ENCODE measurements at places on chromosomes 1 and 21.

DNA sequence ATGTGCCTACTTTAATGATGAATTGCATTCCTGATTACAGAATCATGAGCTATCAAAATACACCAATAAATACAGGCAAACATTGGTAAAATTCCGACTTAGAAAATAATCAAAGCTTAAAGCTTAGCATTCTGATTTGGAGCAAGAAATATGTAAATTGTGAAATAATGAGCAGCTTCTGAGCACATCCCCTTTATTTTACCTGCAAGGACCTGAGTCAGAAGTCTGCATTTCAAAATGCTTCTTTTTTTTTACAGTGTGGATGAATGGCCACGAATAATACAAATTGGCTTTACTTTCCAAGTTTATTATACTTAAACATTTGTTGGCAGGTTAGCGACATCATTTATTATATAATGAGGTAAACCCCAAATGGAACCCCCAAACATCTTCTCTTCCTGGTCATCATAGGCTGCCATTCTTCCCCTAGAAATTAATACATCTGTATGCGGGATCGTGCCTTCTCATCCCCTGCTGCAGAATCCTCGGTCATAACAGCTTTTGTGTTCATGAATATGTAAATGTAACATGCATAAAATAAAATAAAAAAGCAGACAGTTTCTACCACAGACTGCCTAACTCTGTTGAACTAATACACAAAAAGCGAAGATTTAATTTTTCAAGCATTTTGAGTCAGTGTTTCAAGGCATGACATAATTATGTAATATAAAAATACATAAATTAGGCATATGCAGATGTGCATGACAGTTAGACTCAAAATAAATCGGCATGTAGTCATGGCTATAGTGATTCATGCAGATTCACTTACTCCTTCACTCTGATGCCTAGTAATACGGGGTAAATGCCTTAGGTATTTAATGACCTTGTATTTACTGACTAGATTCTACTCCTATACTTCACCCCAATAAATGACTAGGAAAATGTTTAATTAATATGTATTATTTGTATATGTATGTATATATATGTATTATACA lies 339.7 kb downstream of the USP25 start:
- DNase-seq, result no peak

- no peak for DNase-seq
Observed at GRCh38 chr1:210882414-210883221, 251.3 kb downstream of the KCNH1 start.

DNA sequence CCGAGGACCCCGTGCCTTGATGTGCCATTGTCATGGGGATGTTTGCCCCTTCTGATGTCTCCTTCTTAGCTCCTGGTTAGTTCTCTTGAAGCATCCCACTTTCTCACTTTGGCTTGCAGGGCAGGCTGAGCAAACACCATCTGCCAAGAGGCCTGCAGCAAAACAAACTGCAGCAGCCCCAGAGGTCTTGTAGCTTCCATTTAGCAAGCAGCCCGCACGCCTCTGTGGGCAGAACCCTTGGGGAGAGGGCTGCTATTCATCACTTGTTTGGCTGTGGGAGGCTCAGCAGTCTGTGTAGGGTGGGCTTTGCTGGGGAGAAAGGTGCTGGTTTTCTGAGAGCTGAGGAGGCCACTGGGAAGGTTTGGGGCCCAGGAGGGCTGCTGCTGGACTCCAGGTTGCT lies 56.7 kb downstream of the KCNC4 start:
- no peak for DNase-seq

GRCh38 chr1:180157576-180158057 lies 2.9 kb downstream of the QSOX1 start:
- no peak for DNase-seq

GRCh38 chr1:13754510-13755103 lies 54.6 kb downstream of the PRDM2 start:
- DNase-seq, result no peak

- no peak for DNase-seq
Observed at GRCh38 chr1:197961449-197961848, 44.3 kb downstream of the LHX9 start.

DNA sequence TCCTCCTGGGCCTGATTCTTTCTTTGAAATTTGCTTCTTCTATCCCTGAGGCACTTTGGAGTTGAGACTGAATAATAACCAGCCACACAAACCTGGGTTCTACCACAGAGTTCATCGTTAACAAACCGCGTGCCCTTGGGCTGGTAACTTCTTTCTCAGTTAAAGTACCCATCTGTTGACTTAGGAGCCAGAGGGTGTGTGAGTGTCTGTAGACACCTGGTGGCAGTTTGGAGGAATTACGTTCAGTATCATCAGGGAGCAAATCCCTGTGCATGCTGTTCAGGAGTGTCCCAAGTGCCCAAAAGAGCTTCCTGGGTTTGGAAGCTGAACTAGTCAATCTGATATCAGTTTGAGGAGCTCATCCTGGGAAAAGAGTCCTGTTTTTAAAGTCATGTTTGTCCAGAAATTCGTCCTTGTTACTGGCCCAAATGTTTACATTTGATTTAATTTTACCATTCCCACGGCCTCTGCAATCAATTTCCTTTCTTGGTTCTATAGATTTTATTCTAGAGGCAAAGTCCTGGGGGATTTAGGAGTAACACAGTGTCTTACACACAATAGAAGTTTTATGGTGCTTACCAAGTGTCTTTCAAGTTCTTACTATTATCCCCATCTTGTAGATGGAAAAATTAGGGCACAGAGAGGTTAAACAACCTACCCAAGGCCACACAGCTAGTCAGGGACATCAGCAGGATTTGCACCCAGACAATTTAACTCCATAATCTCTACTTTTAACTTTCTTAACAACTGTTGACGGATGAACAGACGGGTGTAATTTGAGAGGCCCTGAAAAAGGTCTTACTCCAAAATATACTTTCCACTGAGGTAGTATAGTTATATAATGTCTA lies 26.7 kb upstream of the RPTN start:
- DNase-seq, result no peak
